ENCODE measurements at places on chromosomes 7 and 10.
A peak's percentile ranks its signal among the peaks of the same experiment; 100 is the strongest.

DNA sequence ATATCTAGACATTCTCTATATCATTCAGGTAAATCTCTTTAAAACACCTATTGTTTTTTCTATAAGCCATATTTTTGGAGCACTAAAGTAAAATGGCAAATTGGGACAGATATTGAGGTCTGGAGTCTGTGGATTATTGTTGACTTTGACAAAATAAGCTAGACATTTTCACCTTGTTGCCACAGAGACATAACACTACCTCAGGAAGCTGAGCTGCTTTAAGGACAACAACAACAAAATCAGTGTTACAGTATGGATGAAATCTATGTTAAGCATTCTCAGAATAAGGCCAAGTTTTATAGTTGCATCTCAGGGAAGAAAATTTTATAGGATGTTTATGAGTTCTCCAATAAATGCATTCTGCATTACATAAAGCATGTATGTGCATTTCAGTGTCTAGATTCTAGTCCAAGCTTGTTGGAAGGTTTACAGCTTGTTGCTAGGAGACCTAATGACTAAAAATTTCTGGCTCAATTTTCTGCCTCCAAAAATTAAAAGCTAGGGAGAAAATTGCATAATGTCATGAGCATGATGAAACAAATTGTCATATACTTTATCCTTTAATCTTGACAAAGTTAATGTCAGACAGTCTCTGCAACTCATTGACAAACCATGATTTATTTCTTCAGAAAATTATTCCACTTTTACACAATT lies 18.3 kb downstream of the LIPM start:
- DNase-seq = no peak

GRCh38 chr10:29610876-29611647 lies 23.7 kb downstream of the SVIL start:
- no peak for DNase-seq

DNA sequence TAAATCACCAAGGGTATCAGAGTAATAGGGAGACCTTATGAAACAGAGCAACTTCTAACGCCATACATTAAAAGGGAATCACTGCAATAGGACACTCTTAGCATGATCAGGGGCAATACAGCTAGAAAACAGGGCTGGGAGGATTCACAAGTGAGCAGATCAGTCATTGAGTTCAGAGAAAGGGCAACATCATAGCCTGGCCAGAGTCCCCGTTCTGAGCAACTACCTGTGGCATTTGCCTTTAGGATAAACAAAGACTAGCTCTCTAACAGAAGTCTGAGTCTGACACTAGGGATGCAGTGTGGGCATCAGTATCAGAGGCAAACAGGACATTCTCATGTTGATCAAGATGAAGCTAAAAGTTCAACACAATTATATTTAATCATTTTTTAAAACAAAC lies 297.9 kb downstream of the DGKB start:
- DNase-seq = peak; percentile 19

- DNase-seq = no peak
Observed at GRCh38 chr7:130733931-130734814, at the start of gene KLF14. KLF14 (minus strand) TSS chr7:130734207; CDS start chr7:130734033, 174 bp downstream.

DNA sequence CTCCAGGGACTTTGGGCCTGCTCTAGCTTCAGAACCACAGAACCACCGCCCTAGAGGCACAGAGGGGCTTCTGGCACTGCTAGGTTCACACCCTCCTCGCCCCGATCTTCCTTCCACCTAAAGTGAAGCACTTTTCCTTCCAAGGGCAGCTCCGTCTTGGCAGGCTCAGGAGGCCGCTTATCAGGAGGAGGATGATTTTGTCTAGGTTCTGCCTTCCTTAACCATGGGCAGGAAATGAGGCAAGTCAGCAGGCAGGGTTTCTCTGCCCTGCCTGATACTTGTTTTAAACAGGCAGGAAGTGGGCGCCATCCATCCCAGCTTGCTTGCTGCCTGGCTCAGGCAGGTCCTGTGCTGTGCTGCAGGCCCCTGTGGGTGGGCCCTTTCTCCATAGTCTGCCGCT lies 8.3 kb upstream of the ATP6V0E2 start:
- no peak for DNase-seq

- DNase-seq = peak; percentile 29
Observed at GRCh38 chr10:78196964-78197363, 163.3 kb downstream of the RPS24 start.

DNA sequence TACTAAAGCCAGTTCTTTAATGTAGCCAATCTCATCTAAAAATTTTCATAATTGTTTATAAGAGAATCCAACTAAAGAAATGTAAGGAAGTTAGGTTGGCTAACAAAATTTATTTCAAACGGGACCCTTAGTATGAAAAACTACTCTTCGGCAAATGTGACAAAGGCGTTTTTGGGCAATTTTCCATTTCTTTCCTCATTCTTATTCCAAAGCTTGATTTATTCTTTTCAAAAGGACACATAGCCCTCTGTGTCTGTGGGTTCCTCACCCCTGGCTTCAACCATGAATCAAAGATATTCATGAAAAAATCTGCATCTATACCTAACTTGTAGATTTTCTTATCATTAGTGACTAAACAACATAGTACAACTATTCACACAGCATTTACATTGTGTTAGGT lies 195.9 kb downstream of the ZMYND11 start:
- no peak for DNase-seq

- no peak for DNase-seq
Observed at GRCh38 chr10:122373721-122374120, 787 bp upstream of the PLEKHA1 start.

DNA sequence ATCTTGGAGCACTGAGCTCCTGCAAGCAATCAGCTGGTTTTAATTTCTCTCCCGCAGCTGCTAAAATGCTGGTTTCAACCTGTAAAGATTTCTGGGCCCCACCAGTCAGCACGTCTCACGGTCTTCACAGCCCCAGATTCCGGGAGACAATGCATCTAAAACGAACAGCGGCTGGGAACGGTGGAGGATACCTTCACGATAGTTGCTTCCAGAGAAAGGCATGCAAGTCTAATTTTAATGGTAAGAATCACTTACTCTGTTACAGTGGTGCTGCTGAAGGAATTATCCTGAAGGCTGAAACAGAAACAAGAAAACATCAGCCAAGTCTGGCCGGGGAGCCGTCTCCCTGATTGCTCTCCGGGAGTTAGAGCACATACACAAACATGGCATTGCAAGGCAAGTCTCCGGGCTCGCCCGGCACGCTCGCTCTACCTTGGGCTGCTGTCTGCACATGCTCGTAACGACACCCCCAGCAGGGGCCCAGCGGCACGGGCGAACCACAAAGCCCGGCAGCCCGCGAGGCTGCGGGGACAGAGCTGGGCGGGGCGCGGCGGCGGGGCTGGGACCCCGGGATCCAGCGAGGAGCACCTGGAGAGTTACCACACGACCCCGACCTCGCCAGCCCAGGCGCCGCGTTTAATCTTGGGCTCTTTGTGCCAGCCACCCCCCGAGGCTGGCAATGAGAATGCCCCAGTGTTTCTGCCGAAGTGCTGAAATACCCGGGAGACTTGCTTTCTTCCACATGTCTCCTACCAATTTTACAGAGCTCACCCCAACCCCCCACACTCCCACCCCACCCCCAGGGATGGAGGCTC lies at the start of gene FAM13C:
Gene FAM13C, minus strand, starts transcription at position 406 of the 815 bp plus-strand sequence. Its CDS starts 89 bp downstream, at position 317.
- peak; percentile 11 for DNase-seq

GRCh38 chr10:12432402-12433189 lies 83.2 kb downstream of the CAMK1D start:
- no peak for DNase-seq

- DNase-seq = peak; percentile 70
Observed at GRCh38 chr10:74502963-74503608, 323.3 kb upstream of the KAT6B start.

- no peak for DNase-seq
Observed at GRCh38 chr10:70162892-70163201, 7.5 kb downstream of the SAR1A start.

GRCh38 chr7:26187380-26188205 lies 13.0 kb downstream of the HNRNPA2B1 start:
- DNase-seq = no peak

DNA sequence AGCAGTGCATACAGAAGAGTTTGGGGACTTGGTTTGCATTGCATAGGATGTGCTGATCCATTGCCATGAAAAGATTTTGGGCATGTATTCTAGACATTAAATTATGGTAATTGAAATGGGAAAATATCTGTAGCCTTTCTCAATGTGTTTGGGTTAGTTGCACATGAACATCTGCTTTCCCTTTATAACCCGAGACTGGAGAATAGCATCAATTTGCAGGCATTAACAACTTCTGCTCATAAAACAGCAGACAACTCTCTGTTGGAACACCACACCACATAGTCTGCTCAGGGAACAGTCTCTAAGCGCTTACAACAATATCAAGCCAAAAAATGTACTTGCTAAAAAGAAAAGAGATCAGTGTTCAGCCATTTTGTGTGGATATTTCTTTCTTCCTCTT lies 1391.1 kb upstream of the LRRTM3 start:
- no peak for DNase-seq

GRCh38 chr7:70355198-70356020 lies 757.1 kb downstream of the AUTS2 start:
- DNase-seq = no peak

- DNase-seq = no peak
Observed at GRCh38 chr7:25361863-25362262, 133.6 kb upstream of the NPVF start.

DNA sequence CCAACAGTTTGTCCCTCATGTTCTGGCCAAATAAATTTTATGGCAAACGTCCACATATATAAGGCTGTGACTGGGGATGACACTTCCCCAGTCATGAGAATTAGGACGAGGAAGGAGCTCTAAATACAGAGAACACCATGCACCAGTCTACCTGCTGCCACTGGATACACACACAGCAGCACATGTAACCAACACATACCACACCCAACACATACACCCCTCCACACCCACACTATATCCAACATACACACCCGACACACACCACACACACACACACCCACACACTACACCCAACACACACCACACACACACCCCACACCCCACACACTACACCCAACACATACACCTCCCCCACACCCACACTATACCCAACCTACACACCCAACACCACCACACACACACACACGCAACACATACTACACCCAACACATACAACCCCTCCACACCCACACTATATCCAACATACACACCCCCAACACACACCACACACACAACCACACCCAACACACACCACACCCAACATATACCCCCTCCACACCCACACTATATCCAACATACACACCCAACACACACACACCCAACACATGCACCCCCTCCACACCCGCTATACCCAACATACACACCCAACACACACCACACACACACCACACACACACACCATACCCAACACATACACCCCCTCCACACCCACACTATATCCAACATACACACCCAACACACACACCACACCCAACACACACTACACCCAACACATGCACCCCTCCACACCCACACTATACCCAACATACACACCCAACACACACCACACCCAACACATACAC lies 74.1 kb downstream of the HIPK2 start:
- no peak for DNase-seq

DNA sequence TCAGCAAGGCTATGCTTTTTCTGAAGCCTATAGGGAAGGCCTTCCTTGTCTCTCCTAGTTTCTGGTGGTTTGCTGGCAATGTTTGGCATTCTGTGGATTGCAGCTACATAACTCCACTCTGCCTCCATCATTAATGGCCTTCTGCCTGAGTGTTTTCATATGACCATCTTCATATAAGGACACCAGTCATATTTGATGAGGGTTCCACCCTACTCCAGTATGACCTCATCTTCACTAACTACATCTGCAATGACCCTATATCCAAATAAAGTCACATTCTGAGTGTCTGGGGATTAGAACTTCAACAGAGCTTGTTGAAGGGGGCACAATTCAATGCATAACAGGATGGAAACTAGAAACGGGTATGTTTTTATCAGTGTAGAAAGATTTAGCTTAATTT lies 22.1 kb downstream of the CAV1 start:
- no peak for DNase-seq

- no peak for DNase-seq
Observed at GRCh38 chr7:756231-756927, 29.3 kb upstream of the PRKAR1B start.

DNA sequence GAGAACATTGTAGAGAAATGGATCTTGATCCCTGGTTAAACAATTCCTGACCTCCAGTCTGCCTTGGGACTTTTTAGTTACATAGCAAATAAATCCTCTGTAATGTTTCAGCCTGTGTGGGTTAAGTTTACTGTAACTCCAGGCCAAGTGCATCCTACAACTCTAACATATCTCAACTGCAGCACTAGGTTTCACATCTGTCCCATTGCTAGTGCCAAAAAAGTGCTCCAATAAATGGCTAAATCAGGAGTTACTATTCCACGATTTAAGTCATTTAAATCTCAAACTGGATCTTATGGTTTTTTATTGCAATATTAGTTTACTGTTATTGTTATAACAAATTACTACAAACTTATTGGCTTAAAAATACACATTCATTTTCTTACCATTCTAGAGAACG lies 479.6 kb downstream of the GPAM start:
- no peak for DNase-seq

- DNase-seq = no peak
Observed at GRCh38 chr7:81355911-81356310, 413.9 kb downstream of the HGF start.

DNA sequence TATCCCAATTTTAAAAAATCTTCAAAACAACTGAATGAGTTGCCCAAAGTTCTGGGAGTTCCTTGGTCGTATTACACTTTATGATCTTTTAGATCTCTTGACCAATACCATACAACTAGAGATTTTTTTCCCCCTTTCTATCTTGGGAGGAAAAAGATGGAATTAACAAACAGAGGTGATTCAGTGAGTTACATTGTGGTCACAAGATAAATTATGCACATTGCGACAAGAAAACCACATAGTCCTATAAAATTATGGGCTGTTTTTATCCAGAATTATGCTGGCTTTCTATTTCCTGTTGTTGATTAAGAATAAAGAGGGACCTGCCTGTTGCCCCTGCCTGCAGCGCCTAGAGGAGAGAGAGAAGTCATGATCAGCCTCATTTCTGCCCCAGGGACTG lies 8.2 kb upstream of the SGPL1 start:
- DNase-seq = no peak

GRCh38 chr7:105122619-105123018 lies 108.6 kb downstream of the KMT2E start:
- no peak for DNase-seq

DNA sequence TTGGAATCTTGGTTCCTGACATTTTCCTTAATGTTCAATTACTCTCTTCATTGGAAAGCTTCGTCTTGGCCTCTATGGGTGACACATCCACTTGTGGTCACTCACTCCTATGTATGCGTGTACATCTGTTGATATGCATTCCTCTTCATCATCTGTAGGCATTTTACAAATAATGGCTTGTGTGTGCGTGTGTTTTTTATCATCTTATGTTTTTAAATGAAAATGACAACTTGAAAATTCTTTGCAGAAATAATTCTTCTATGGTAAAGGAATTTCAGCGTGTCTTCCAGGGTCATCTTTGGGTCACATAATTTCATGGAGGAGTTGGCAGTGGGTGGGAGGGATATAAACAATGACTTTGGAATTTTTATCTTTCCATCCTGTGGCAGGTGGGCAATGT lies 925.1 kb downstream of the LRMDA start:
- DNase-seq = no peak

DNA sequence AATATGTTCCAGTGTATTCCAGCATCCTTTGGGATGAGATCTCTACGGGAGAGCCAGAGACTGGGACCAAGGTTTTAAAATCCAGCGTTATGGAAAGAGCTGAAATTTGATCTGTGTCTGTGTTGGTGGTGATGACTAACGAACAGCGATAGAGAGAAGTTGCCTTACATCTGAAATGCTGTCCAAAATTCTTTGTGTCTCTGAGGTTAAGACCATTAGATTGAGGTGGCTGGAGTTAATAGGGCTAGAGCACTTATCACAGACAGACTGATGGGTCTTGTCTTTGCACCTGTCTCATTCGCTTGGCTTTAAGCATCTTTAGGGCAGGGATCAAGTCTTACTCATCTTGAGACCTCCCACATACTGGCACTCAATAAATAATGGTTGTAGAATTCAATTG lies 41.0 kb upstream of the RAPGEF5 start:
- DNase-seq = no peak

Measured in HS-5 (cell line).